ENCODE measurements at places on chromosomes 1 and 21.

DNA sequence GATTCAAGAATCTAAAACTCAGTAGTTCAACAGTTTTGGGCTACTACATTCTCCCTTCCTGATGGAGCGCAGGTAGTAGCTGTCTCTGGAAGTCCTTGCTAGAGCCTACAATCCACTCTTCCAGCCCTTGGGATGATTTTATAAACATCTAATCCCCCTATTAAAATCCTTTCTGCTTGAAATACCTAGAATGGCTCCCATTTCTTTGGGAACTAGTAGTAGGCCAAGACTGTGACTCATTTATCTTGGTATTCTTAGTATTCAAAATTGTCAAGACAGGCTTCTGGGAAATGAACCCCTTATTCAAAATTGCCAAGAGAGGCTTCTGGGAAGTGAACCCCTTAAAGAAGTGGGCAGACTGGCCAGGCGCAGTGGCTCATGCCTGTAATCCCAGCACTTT, 142.5 kb upstream of the FGGY start:
- DNase-seq: no peak

DNA sequence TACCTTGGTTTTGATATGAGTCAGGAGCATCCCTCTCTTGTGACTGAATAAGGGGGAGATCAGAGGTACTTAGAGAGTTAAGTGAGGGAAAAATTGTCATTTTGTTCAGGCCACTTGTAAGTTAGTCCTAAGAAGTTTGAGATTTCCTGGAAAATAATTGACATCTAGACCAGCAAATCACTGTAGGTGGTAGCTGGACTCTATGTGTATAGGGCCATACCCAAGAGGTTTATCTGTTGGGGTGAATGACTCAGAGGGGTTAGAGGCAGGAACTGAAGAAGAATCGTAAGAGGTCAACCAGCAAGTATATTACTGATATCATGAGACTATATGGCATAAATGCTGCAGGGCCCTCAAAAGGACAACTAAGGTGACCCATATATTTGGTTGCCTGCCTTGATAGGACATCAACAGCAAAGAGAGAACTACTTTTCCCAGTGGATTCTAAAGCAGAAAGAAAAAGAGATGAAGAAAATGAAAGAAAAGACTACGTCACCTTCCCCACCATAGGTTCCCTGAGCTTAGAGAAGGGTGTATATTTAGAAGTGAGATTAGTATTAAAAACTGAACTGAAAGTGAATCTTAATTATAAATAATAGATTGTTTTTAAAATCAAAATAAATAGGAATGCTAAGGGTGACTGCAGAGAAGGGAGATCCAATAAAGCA, 8.0 kb upstream of the RNPC3 start:
- DNase-seq: no peak

DNA sequence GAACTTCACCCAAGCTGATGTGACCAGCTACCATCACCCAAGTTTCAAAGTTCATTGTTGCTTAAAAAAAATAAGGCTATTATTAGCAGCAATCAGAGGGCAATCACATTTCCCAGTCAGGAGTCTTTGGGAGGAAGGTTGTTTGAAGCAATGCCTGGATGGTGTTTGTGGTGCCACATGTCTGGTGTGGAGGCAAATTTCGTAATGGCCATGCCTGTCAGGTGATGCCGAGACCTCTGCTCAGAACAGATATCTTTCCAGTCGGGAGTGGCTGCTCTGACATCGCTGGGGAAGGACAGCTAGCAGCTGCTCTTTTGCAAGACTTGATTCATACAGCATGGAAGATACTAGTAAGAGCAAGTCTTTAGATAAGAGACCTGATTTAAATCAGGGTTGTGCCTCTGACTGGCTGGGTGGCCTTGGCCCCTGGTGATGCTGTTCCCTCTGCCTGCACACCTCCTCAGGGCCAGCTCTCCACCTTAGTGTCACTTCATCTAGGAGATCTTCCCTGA, 187.8 kb upstream of the JUN start:
- DNase-seq: no peak

DNA sequence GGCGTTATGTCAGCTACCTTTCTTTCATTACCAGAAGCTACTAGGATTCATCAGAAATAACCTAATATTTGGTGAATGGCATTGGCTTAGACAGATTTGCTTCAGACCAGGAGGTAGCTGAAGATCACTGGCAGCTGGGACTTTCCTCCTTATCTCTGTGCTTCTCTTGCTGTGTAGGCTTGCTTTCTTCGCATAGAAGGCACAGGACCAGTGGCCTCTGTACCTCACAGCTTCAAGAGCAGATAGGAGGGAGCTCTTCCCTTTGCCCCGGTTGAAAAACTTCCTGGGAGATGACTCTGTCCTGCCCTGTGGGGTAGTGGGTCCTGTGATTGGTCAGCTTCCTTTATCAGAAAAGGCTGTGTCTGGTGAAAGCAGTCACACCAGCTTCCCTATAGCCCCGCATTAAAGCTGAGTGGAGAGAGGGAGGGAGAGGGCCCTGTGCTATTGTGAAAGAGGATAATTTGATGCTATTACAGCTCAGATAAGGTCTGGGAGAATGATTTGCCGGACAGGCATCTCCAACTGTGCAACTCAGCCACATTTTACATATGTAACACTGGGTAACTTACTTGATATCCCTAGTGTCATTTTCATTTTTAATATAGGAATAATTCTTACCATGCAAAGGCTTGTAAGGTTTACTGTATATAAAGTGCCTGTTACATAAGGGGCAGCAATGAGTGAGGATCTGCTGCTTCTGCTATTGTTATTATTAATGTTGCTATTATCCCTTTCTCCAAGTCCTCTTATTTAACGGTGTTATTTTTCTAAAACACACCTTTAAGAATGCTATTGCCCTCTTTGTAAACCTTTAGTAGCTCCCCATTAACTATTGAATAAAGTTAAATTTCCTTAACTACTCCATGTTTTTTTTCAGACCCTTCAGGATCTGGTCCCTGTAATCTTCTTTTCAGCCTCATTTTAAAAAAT, 31.6 kb downstream of the OSBPL9 start:
- no peak for DNase-seq

GRCh38 chr1:26289158-26290059, 9.5 kb downstream of the SH3BGRL3 start:
- peak; percentile 68 for DNase-seq

GRCh38 chr1:45913183-45913683, 109.8 kb downstream of the MAST2 start:
- DNase-seq: no peak

DNA sequence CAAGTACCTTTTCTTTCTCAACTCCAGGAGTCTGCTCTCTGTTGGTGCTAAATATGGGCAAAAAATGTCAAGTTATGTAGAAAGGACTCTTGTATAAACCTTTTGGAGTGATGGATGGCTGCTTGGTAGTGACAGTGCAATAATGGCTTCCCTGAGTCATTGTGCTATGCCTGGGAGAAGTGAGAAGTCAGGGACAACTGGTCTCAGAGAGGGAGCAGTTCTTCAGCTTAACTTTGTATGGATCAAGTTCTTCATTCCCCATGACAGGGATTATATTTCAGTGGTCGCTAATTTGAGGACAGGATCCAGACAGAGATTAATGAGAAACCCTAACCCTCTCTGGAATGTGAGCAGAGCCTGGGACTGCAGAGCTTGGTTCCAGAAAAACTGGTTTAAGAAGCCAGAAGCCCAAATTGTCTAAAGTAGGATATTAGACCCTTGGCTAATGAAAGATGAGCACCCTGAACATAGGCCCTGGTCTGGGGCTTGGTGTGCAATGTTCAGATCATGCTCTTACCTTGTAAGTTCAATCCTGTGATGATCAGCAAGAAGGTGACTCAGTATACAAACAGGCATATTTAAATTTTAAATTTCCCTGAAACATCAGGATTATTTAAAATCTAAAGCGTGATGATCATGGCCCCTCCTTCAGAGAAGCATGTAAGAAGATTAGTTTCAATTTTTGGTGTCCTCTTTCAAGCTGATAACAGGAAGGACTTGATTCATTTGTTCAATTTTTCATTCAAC, 50.9 kb downstream of the NTMT2 start:
- no peak for DNase-seq

GRCh38 chr1:174053826-174054225, 31.7 kb upstream of the RC3H1 start:
- no peak for DNase-seq

- DNase-seq: no peak
Observed at GRCh38 chr1:178352790-178353416, 143.9 kb downstream of the CLEC20A start.

DNA sequence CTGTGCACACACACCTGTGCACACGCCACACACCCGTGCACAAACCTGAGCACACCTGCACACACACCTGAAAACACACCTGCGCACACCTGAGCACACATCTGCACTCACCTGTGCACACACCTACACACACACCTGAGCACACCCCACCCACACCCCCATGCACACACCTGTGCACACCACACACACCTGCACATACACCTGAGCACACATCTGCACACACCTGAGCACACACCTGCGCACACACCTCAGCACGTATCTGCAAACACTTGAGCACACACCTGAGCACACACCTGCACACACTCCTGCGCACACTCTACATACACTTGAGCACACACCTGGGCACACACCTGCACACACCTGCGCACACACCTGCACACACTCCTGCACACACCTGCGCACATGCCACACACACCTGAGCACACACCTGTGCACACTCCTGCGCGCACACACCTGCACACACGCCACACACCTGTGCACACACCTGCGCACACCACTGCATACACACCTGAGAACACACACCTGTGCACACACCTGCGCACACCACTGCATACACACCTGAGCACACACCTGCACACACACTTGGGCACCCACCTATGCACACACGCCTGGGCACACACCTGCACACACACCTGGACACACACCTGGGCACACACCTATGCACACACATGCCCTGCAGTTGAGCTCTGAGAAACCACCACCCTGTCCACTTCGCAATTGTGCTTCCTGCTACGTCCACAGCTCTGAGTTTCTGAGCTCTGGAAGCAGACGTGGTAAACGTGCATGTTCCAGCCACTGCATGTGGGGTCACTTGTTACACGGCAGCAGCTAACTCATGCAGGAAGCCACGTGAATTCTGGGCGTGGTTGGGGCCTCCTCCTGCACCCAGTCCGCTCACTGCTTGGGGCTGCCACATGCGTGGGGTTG, 8.0 kb upstream of the C1orf159 start:
- no peak for DNase-seq

DNA sequence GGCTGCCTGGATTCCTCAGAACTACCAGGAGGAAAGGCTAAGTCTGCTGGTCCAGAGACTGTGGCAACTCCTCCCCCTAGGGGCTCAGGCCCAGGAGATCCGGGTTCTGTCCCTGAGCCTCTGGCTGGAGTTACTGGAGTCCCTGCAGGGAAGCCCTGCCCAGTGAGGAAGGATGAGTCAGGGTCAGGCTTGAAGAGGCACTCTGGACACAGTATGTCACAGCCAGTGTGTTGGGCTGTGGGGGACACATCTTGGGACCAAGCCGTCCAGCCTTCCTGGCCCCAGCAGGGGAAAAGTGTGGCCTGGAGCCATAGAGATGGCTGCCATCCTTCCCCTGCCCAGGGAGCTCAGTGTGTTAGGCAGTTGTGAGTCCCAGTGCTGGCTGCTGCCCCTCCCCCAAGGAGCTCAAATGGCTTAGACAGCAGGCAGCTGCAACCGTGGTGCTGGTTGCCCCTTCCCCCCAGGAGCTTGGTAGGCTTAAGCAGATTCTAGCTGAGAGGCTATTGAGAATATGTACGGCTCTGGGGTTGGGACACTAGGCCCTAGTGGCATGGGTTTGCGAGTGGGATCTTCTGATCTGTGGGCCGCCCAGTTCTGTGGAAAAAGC, 28.2 kb upstream of the RABGAP1L start:
- DNase-seq: no peak

- DNase-seq: no peak
Observed at GRCh38 chr1:50605186-50605875, 182.1 kb upstream of the DMRTA2 start.

DNA sequence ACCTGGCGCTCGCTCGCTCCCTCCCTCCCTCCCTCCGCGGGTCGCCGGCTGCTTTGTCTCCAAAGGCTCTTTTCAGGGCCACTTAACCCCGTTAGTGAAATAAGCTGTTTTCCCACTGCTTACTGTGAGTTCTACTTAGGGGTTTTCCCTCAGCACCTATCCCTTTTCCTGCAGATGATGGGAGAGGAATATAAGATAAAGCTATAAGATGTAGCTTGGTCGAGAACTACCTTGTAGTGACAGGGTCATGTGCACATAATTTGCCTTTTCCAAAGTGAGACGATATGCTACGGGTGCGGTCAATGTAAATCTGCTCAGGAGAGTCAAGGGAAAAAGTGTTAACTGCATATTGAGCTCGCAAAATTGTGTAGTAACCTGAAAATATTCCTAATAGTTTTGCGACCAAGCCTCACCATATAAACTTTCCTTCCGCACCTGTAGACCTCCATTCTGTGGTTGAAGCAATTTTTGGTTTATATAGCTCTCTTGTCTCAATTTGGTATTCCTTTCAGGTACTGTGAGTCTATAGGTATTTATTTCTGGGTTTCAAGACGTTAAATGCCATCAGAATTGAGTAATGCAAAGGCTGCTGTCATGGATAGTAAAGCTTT, 55.8 kb upstream of the BOLA1 start:
- peak; percentile 14 for DNase-seq

GRCh38 chr1:167465018-167465417, 53.3 kb downstream of the CD247 start:
- no peak for DNase-seq

- no peak for DNase-seq
Observed at GRCh38 chr1:220182656-220183055, 88.7 kb downstream of the IARS2 start.

- DNase-seq: no peak
Observed at GRCh38 chr1:243394601-243395464, 139.0 kb downstream of the SDCCAG8 start.

DNA sequence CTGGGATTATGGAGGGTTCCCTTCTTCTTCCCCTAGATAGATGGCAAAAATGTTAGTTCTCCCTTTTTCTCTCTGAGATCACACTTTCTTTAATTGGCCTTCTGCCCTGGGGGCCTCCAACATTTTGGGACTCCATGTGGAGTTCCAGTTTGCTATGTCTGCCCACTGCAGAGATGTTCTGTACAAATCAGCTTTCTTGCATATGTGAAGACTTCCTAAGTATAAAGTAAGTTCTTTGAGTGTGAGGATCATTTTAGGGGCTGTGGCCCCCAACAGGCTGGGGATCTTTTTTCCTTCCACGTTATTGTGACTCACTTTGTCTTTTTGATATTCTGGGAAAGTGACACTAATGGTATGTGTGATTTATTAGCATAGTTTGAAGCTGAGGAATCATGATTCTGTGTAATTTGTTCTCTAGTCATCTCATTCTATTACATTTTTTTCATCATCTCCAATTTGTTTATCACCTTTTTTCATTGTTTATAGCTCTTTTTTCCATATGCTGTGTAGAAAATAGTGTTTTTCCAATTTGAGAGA, 48.2 kb downstream of the HHAT start:
- no peak for DNase-seq

DNA sequence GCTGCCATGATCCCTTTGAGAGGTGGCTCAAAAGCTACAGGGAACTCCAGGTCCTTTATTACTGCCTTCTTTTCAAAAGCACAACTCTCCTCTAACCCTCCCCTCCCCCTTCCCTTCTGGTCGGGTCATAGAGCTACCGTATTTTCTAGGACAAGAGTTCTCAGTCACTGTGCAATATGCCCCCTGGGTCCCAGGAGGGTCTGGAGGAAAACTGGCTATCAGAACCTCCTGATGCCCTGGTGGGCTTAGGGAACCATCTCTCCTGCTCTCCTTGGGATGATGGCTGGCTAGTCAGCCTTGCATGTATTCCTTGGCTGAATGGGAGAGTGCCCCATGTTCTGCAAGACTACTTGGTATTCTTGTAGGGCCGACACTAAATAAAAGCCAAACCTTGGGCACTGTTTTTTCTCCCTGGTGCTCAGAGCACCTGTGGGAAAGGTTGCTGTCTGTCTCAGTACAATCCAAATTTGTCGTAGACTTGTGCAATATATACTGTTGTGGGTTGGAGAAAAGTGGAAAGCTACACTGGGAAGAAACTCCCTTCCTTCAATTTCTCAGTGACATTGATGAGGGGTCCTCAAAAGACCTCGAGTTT, 3.1 kb downstream of the BTG2 start:
- no peak for DNase-seq

All from stimulated activated naive CD8-positive, alpha-beta T cell treated with anti-CD3 and anti-CD28 coated beads, Interleukin-15, amount 100 ng/mL, for 72 hours (primary cell).